ENCODE measurements at places on chromosomes 13 and 19.
A peak's percentile ranks its signal among the peaks of the same experiment; 100 is the strongest.

DNA sequence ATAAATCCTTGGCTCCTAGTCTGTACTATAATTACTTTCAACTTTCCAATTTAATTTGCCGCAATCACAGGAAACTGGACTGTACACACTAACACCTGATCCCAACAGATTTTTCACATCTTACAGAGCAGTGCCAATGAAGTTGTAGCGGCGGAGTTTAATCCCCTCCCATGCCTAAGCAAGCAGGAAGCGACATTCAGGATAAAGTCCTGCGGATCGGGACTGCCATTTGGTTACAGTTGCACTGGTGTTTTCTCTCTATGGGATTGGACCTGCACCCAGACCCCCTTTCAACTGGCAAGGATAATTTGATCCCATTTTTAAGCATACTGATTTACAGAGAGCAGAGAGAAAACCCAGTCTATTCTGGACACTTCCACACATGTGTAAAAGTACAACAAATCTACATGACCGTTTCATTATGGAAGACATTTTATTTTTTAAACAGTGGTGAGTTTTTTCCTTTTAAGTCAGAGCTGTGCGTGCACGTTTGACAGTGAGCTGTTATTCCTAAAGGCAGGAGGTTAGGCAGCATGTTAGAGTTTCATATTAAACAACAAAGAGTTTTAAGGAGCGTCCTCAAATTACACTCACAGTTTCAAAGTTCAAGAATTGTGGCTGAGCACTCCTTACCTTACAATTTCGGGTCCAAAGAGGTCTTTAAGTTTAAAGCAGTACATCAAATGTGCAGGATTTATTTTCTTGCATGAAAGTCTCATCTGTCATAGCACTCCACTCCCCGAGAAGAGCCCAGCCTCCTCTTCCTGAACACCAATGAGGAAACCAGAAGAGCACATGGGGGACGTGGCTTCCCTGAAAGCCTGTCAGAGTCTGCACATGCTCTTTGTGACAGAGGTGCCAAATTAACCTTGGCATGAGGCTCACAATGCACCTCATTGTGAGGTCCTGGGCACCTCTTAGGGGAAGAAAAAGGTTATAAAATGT is 141.6 kb upstream of the RFC3 start:
- DNase-seq = peak; percentile 23

GRCh38 chr19:12126707-12127106 is 13.4 kb downstream of the ZNF20 start:
- DNase-seq = peak; percentile 30

- no peak for DNase-seq
These were observed 66.1 kb upstream of the C1QTNF9B start for GRCh38 chr13:23963184-23963931.

DNA sequence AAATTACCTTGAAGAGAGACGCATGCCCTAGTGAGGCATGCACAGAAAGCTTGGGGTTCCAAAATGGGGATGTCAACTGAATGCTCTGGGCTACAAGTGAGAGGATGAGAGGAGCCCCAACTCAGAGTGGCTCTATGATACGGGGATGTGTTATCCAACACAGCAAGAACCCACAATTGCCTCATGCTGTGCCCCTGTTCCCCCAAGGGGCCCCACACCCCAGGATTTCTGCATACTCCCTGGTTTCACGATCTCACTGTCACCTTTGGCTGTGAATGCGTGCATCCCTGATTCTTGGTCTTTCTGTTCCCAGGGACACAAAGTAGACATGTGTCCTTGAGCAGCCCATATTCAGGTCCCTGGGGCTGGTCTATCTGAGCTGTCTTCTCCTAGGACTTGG is 29.3 kb downstream of the WDR88 start:
- DNase-seq = no peak

Measured in inflammatory macrophage treated with lipopolysaccharide for 1 hour (primary cell).